ENCODE measurements at places on chromosomes 16 and 17.

DNA sequence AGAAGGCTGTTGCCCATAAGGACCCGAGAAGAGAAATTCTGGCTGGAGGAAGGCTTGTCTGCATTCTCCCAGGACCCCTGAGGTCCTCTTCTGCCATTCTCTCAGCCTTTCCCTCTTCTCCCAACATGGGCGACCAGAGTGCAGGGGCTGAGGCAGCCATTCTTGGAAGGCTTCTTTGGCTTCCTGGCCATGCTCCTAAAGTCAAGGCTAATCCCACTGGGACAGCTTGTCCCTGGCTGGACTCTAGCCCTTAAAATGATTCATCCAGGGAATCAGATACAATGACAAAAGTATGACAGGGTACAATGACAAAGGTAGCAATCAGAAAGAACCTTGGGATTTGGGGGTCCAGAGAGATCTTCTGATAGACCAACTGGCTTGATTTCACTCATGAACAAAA is 26.8 kb downstream of the SRL start:
- ATAC-seq: no peak

- peak; percentile 67 for ATAC-seq
These were observed 761 bp downstream of the GAN start for GRCh38 chr16:81315271-81316175.

- ATAC-seq: no peak
These were observed 1.6 kb upstream of the LDAF1 start for GRCh38 chr16:21156767-21157467.

DNA sequence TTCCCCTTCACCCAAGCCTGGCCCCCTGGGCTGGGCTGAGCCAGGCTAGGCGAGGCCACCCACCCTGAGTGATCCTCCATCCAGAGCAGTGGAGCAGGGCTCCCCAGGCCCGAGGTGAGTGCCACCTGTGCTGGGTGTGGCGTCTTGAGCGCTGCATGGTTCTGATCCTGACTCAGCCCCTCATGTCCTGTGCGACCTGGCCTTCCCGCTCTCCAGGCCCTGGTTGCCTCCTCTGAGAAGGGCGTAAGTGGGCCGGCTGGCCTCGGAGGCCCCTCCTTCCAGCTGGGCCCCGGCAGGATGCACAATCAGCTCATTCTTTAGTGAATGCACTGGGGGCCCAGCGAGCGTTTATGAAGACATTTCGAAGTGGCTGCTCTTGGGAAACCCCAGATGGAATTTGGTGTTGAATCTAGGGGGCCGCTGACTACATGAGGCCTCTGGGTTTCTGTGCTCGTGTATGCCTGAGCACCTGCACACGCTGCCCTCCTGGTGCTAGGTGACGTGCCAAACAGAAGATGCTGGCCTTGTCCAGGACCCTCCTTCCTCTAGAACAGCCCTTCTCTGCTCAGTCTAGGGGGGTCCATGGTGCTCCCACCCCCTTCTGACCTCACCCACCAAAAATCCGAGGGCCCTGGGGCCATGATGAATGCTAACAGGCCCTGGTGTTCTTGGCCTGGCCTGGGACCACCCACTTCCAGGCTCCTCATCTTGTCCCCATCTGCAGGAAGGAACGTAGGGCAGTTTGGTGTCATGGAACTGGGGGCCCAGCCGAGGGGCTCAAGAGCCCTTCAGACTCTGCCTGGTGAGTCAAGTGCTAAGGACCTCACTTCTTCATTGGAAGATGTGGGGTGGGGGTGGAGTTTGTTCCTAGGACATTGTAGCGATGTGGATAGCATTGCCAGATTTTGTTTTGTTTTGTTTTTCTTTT is 3.6 kb upstream of the TMEM92 start:
- ATAC-seq: peak; percentile 11

DNA sequence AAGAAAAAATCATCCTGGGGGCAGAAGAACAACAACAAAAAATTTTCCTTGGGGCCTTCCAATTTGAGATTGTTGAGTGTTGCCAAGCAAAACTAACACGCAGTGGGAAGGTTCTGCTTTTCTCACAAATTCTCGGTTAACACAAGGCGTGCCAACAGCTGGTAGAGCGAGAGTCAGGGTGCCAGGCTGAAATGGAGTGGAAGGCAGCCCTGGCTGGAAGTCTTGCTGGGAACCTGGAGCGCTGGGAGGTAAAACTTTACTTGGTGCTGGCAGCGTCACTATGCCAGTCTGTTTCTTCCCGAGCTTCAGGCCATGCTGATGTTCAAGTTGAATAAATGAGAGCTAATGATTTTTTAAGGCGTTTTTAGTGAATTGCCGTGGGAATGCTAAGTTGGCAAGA is 189.4 kb downstream of the WWOX start:
- no peak for ATAC-seq

DNA sequence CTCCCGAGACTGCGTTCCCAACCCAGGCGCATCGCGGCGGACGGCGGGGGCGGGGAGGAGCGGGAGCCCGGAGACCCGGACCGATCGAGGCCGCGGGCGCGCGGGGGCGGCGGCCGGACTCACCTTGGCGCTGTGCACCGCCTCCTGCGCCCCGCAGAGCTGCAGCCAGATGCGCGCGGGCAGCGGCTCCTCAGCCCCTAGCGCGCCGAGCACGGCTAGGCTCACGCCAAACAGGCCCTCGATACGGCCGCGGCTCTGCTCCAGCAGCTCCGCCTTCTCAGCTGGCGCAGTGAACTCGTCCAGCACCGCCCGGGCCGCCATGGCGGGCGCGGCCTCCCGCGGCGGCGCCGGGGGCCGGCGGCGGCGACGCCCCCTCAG is 339 bp downstream of the N4BP1 start:
- peak; percentile 5 for ATAC-seq

- ATAC-seq: no peak
These were observed 35.9 kb upstream of the ACSM2B start for GRCh38 chr16:20611975-20612481.

GRCh38 chr16:89893642-89894548 is 20.5 kb downstream of the TCF25 start:
- ATAC-seq: no peak

DNA sequence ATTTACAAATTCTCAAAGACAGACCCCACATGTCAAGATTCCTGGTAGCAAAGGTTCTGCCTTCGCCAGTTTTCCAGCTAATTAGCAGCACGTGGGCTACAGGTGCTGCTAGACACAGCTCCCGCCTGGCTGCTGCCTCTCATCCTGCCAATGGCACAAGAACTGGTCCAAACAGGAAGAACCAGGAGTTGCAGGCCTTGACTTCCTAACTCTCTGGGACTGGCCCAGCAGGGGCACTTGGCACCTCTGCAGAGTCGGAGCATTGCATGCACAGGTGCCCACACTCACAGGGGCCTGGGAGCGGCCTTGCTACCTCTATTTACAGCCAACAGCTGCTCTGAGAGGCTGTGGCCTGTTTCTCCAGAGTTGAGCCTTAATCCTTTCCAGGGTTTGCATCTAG is 39.6 kb downstream of the TK2 start:
- ATAC-seq: no peak

DNA sequence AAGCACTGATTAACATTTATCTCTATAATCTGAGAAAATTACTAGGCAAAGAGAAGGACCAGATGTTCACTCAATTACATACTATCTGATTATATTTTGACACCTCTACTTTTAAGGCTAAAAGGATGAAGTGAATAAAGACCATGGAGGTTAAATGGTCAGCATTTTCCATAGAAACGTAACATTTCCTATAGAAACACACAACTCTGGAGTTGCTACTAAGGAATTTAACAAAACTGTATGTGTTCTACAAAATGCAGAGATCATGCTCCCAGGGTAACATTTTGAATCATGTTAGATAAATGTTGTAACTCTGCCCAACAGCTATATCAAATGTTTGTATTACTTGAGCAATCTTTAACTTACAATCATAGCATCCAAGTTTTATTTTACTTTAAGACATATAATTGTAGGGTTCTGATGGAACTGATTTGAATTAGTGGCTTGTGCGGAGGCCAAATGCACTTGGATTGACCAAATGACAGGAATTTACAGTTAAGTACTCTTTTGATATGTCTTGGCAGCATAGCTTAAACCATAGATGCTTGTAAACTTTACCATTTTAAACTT is 97.7 kb downstream of the RPGRIP1L start:
- no peak for ATAC-seq

All from esophagus mucosa (tissue), 1 donor.